T1000 (cell line): ENCODE measurements at places on chromosomes 6 and 20.

DNA sequence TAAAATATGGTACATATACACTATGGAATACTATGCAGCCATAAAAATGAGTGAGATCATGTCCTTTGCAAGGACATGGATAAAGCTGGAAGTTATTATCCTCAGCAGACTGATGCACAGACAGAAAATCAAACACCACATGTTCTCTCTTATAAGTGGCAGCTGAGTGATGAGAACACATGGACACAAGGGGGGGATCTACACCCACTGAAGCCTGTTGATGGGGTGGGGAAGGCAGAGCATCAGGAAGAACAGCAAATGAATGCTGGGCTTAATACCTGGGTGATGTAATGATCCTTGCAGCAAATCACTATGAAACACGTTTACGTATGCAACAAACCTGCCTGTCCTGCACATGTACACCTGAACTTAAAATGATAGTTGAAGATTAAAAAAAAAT, 71.3 kb downstream of the MANEA start:
- no peak for DNase-seq

GRCh38 chr6:23784301-23784919, 341.6 kb upstream of the NRSN1 start:
- no peak for DNase-seq

DNA sequence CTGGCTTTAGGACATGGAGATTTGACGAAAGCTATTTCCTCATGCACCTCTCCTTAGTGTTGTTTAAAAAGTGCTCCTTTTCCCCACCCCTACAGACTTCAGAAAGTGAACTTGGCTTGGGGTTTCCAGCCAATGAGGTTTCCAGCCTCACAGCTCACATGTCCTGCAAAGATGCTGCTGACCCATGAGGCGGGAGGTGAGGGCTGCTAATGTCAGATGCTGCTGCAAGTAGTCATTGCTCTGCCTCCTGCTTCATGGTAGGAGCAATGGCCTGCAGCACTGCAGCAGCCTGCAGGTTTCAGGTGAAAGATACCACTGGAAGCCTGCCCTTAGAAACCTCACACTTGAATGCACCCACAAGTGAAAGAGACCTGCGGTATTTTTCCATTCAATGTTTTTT, 112.8 kb downstream of the LAMP5 start:
- DNase-seq: no peak

DNA sequence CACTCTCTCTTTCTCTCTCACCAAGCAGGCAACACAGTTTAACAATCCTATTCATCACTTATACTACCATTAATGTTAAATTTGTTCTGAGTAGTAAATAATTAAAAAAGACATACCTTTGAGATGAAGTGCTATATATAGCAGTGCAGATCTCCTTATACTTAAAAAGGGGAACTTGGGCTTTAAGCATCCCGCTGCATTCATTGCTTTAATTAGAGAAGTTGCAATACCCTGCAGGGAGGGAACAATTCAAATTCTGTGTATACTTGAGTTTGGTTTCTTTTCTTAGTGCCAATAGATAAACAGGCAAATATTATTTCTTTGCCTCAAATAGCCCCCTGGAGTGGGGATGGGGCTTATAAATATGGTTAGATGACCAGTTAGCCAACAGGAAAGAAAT, 10.8 kb upstream of the ZBTB24 start:
- DNase-seq: no peak

DNA sequence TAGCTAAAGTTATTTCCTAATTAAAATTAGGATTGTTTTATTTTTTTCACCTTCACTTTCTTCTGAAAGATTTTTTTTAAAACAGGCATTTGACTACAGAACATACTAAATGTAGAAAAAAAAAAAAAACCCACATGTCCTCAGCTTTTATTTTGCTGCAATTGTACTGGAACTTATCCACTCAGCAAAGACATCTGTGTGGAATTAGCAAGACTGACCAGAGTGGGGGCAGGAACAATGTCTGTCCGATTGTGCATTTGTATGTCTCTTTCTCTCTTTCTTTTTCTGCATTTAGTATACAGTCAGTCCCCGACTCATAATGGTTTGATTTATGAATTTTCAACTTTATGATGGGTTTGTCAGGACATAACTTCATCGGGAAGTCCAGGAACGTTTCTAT, 77.3 kb downstream of the CHD6 start:
- no peak for DNase-seq

DNA sequence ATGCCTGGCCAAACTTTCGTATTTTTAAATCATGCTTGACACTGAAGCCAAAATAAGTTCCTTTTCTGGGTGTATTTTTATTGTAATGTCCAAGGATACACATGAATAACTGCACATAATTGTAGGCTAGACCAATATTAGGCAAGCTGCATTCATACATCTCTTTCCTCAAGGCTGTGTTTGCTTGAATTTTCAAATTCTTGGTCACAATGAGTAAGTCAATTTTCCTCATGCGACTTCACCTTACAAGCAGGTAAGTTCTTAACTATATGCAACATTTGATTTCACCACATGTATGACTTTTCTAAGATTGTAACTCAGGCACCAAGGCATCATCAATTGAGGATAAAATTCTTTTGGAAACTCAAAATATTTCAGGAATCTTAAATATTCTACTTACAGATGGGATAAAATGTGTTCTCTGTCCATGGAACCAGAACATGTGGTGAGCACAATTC, 112.4 kb upstream of the ZNF217 start:
- DNase-seq: no peak

- DNase-seq: no peak
These were observed 980.6 kb upstream of the EYS start for GRCh38 chr6:66687611-66688140.
